ENCODE measurements at places on chromosomes 1 and 21.

GRCh38 chr1:10530281-10530740 is 55.6 kb downstream of the PEX14 start:
- no peak for DNase-seq

DNA sequence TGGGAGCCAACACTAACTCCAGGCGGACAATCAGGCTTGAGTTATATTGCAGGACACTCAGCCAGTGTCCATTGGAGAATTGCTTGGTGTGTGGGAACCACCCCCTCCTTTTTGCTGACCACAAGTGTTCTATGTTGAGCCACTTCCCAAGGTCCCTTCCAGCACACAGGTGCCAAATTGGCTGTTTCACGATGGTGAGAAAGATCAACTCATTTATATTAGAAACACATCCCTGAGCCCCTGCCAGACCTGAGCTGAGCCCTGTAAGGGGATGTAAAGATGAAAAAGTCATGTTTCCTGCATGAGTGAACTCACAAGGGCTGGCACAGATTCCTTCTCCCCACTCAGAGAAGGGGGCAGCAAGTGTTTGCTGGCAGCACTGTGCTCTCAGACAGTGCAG is 96.5 kb downstream of the KCNN3 start:
- DNase-seq = no peak

- DNase-seq = no peak
Measured at GRCh38 chr1:24898152-24898908, 31.7 kb downstream of the RUNX3 start.

GRCh38 chr21:34889676-34890469 is 159.2 kb downstream of the RUNX1 start:
- no peak for DNase-seq

GRCh38 chr21:41447356-41447755 is 21.3 kb downstream of the MX1 start:
- DNase-seq = no peak

DNA sequence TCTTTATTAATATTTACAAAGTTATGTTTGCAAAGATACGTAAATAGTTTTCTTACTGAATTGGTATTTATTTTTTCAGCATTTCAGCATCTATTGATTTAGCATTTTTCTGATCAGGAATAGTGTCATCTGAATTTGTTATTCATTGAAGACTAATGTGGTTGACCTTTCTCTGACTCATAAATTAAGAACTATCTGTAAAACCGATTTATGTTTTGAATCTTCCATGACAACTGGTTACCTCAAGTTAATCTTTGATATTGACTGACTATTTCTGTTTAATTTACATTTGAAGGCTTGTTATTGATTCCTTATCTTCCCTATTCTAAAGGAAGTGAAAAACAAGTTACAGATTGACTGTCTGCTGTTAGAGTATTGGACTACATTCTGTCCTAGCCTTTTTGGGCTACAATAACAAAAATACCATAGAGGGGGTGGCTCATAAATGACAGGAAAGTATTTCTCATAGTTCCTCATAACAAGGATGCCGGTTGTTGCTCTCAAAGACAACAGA is 1131.4 kb downstream of the PLA2G4A start:
- DNase-seq = no peak
